ENCODE measurements at places on chromosomes 13 and 19. TPM values are rescaled to one million over a fixed set of nuclear protein-coding genes. Genes with fewer than 3 reads are reported as not detected.

Gene SKA3
- not detected for total RNA-seq

Gene MYPOP
- total RNA-seq, result 2.2 TPM

Gene EIF3K
- 393 TPM for total RNA-seq

Gene ZNF563
- total RNA-seq, result 12.2 TPM

Gene ATP1A3
- total RNA-seq, result 0.13 TPM

Gene TMEM221
- not detected for total RNA-seq

GRCh38 chr13:79403113-79403512, 2.9 kb downstream of the RBM26 start:
- no peak overlapping the region for H3K4me3 ChIP-seq
- peaks cover 43% of the 10 kb centered on the region for H3K4me1 ChIP-seq
- no peak overlapping the region for H3K27ac ChIP-seq
- no peaks in the 10 kb centered on the region for H3K36me3 ChIP-seq
- H3K27me3 ChIP-seq, result no peaks in the 10 kb centered on the region
- no peak for DNase-seq

DNA sequence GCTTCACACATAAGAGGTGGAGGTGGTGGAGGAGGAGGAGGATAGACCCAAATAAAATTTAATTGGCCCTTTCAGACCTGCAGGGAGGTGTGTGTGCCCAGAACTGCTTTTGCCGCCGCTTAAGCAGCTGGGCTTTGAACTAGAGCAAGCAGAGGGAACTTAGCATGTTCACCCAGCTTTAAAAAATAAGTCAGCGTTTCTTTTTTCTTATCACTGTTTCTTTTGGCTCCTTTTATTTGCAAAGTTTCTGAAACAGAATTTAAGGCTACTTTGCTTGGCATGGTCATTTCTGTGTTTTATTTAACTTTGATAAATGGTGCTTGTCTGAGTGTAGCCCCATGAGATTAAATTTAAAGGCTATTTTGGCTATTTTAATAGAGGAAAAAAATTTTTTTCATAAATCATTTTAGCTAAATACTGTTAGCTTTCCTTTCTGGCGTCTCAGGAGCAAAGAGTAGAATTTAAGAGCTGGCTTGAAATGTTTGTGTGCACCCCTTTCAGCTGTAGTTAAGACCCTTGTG, 43.3 kb upstream of the RNF113B start:
- no peak for DNase-seq
- H3K4me3 ChIP-seq, result no peak overlapping the region
- H3K36me3 ChIP-seq, result no peaks in the 10 kb centered on the region
- peaks cover 88% of the 10 kb centered on the region for H3K4me1 ChIP-seq
- H3K27me3 ChIP-seq, result no peaks in the 10 kb centered on the region
- H3K27ac ChIP-seq, result peak overlapping the region; percentile 84

DNA sequence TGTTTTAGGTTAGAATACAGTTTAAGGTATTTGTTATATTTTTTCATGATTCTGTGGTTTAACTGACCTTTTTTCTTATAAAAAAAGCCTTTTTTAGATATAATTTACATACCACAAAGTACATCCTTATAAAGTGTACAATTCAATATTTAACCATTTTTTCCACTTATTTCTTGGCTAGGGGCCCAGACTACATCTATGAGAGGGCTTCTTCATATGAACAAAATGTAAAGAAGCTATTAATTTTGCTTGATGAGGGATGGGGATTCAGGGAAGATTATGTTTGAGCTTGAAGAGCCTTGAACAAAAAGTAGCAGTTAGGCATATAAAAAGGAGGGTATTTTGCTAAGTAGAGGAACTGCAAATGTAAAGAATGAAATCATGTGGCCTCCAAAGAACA, 2.2 kb downstream of the CCDC122 start:
- no peak for DNase-seq
- H3K27ac ChIP-seq, result no peak overlapping the region
- no peaks in the 10 kb centered on the region for H3K27me3 ChIP-seq
- no peaks in the 10 kb centered on the region for H3K36me3 ChIP-seq
- H3K4me3 ChIP-seq, result no peak overlapping the region

DNA sequence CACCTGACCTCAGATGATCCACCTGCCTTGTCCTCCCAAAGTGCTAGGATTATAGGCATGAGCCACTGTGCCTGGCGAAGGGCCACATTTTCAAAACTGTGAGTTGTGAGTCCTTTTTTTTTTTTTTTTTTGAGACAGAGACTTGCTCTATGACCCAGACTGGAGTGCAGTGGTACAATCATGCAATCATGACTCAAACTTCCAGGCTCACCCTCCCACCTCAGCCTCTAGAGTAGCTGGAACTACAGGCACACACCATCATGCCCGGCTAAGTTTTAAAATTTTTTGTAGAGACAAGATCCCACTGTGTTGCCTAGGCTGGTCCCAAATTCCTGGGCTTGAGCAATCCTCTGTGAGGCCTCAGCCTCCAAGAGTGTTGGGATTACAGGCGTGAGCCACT, 3.8 kb upstream of the MYPOP start:
- H3K27me3 ChIP-seq, result no peaks in the 10 kb centered on the region
- H3K4me1 ChIP-seq, result peaks cover 8% of the 10 kb centered on the region
- no peaks in the 10 kb centered on the region for H3K36me3 ChIP-seq
- DNase-seq, result no peak

DNA sequence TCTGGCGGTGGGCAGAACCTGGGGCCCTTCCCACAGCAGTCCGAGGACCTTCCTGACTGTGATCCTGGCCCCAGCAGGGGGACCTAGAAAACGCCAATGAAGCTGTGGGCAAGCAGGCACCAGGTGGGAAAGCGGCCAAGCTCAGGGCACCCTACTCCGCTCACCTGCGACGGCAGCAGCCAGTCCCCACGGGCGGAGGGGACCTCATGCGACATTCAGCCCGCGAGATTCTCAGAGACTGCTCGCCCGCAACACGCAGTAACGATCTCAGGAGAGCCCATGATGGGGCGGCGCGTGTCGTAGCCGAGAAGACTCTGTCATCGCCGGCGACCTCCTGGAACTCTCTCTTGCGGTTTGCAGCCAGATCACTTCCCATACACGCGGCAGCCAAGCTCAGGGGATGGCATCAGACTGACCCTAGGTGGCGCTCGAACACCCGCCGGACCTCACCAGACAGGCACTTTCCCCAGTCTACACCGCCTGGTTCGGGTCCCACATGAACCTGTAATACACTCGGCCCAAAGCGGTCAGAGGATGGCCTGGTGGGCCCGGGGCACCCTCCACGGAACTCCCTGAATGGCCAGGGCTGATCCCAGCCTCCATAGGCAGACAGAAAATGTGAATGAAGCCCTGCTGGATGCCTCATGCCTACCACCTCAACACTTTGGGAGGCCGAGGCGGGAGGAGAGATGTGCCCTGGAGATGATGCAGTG, 26.5 kb downstream of the MAN2B1 start:
- H3K27ac ChIP-seq, result no peak overlapping the region
- DNase-seq, result peak; percentile 82
- no peaks in the 10 kb centered on the region for H3K36me3 ChIP-seq
- H3K27me3 ChIP-seq, result no peaks in the 10 kb centered on the region

GRCh38 chr19:35140207-35140961, 1.8 kb downstream of the FXYD1 start:
- H3K4me3 ChIP-seq, result peak overlapping the region; percentile 21
- peak overlapping the region; percentile 58 for H3K27ac ChIP-seq
- peaks cover 4% of the 10 kb centered on the region for H3K4me1 ChIP-seq
- no peaks in the 10 kb centered on the region for H3K36me3 ChIP-seq
- no peak for DNase-seq

GRCh38 chr13:114309086-114309485, 5.2 kb upstream of the CHAMP1 start:
- H3K4me3 ChIP-seq, result no peak overlapping the region
- peaks cover 19% of the 10 kb centered on the region for H3K4me1 ChIP-seq
- H3K27ac ChIP-seq, result peak overlapping the region; percentile 46

DNA sequence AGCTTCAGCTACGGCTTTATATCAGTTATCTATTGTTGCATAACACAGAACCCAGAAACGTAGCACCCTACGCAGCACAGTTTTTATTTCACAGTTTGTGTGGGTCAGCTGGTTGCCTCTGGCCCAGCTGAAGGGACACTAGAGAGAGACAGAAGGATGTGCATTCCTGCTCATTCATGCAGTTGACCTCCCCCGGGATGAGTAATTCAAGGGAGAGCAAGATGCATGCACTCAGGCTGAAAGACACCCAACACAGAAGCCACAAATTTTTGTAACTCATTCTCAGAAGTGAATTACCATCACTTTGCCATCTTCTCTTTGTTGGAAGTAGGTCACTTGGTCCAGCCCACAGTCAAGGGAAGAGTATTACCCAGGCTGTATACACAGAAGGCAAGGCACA, 89.5 kb downstream of the EFNB2 start:
- no peaks in the 10 kb centered on the region for H3K27me3 ChIP-seq
- H3K4me3 ChIP-seq, result no peak overlapping the region
- no peaks in the 10 kb centered on the region for H3K4me1 ChIP-seq
- H3K27ac ChIP-seq, result no peak overlapping the region

- H3K27me3 ChIP-seq, result no peaks in the 10 kb centered on the region
- H3K4me1 ChIP-seq, result peaks cover 14% of the 10 kb centered on the region
- H3K4me3 ChIP-seq, result no peak overlapping the region
- no peak for DNase-seq
- peaks cover 5% of the 10 kb centered on the region for H3K36me3 ChIP-seq
Measured at GRCh38 chr19:2337329-2337707, 8.8 kb downstream of the SPPL2B start.

DNA sequence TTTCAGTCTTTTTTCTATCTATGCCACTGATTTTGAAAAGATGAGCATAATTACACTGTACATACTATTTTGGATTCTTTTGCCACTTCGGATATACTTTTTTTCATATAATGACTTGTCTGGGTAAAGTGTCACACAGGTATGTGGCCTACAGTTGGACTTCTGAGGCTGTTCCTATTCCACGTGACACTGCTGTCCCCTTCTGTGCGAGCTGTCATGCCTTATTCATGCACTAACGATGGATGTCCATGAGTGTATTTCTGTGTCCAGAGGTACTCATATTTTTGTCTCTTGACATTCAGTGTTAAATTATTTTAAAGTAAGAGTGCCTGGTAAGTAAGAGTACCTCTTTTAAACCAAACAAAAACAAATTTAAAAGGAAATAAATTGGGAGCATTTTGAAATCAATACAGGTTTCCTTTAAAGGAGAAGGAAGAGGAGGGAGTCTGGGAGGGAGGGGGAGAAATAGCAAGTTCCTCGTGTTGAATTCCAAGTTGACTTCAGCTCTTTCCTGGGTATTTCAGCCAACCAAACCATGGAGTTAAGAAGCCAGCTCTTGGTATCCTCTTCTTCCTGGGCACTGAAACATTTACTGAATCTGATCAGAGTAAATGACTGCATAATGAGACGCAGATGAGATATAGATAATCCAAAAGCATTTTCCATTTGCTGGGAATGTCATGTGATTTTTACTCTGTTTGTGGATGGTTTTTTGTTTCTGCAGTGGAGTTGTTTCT, 61.3 kb downstream of the TNFRSF19 start:
- no peak overlapping the region for H3K4me3 ChIP-seq
- H3K27me3 ChIP-seq, result no peaks in the 10 kb centered on the region
- peaks cover 15% of the 10 kb centered on the region for H3K4me1 ChIP-seq
- DNase-seq, result no peak
- H3K27ac ChIP-seq, result no peak overlapping the region

GRCh38 chr13:46389457-46390451, 2.7 kb upstream of the RUBCNL start:
- H3K4me3 ChIP-seq, result no peak overlapping the region
- H3K27ac ChIP-seq, result peak overlapping the region; percentile 13
- H3K4me1 ChIP-seq, result peaks cover 22% of the 10 kb centered on the region
- no peaks in the 10 kb centered on the region for H3K36me3 ChIP-seq
- H3K27me3 ChIP-seq, result no peaks in the 10 kb centered on the region

GRCh38 chr19:40889366-40889765, 7.3 kb upstream of the CYP2A7 start:
- no peak for DNase-seq
- no peak overlapping the region for H3K4me3 ChIP-seq
- H3K27ac ChIP-seq, result no peak overlapping the region
- no peaks in the 10 kb centered on the region for H3K4me1 ChIP-seq
- no peaks in the 10 kb centered on the region for H3K36me3 ChIP-seq

DNA sequence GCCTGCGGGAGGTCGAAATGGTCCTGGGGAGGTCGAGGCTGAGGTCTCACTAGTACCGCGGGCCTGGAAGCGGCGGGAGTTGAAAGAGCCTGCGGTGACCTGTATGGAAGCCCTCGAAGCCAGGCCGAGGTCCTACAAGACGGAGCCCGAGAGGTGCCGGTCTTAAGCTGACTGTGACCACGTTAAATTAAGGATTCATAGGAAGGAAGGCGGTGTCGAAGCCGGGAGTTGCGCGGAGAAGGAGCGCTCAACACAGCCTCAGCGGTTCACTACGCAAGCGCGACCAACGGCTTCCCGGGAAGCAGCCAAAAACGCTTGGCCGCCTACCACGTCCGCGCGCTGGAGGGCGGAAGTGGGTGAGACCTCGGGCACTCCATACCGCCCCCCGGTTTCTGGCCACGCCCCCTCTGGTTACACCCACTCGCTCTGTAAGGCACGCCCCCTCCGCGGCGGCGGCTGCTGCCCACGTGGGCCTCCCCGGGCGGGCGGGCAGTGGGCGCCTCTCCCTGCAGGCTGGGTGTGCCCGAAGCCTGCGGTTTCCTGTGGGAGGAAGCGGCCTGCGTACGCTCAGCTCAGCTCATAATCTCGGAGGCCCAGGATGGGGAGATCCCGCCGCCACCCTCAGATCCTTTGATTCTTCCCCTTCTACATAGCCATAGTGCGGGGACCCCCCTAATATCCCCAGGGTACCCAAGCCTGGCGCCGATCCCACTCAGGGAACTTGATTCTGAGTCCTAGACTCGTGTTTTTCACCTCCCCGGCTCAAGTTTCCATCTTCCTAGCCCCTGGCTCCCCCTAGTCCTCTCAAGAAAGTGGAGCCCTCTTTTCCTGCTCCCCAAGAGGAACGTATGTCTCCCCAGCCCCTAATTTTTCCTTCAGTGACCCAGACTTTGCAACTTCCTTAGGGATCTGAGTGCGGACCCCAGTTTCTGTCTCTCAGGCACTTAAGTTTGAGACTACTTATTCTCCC, 3.4 kb upstream of the EMP3 start:
- no peaks in the 10 kb centered on the region for H3K36me3 ChIP-seq
- H3K27me3 ChIP-seq, result no peaks in the 10 kb centered on the region
- peaks cover 60% of the 10 kb centered on the region for H3K4me1 ChIP-seq
- DNase-seq, result peak; percentile 99

GRCh38 chr13:27549406-27549981, 70.8 kb downstream of the LNX2 start:
- H3K27me3 ChIP-seq, result no peaks in the 10 kb centered on the region
- H3K4me1 ChIP-seq, result no peaks in the 10 kb centered on the region
- peaks cover 14% of the 10 kb centered on the region for H3K36me3 ChIP-seq
- H3K27ac ChIP-seq, result no peak overlapping the region

Data from thyroid gland (tissue), 4 donors.